ENCODE measurements at places on chromosomes 16 and 17.

GRCh38 chr17:10737736-10738135 lies 7.9 kb upstream of the TMEM220 start:
- DNase-seq, result no peak

GRCh38 chr16:71257768-71258167 lies 27.2 kb upstream of the HYDIN start:
- DNase-seq, result no peak

DNA sequence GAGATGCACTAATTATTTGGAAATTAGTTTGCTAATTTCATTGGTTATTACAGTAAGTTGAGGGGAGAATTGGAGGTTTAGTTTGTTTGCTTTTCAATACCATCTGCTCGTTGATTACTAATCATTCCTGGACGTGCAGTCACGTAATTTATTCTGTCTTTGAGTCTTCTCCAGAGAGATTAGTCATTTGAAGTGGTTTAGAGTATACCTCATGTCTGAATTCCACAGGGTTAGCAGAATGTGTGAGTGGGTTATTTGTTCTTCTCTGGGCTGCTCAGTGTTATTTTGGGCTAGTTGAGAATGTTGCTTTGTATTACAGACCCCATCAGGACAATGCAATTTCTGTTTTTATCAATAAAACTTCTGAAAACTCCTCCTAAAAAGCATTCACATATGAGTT lies 265.0 kb downstream of the RBFOX1 start:
- DNase-seq, result no peak

- no peak for DNase-seq
Measured at GRCh38 chr17:42512733-42513251, 23.2 kb upstream of the NAGLU start.

DNA sequence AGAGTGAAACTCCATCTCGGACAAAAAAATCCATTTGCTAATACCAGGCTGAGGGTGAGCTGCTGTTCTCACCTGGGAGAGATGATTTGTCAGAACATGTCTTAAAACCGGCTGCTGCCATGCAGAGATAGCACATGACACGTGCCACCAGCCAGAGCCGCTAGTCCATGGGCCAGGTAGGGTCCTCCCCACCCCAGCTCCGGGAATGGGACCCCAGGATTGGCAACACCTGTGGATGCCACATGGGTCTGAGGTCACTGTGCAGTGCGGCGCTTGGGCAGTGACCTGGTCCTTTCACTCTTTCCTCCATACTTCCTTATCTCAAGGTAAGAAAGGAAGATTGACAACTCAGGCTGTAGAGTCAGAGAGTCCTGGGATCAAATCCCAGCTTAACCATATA lies 393.3 kb upstream of the TNRC6C start:
- no peak for DNase-seq

- DNase-seq, result no peak
Measured at GRCh38 chr17:27318228-27318627, 24.3 kb downstream of the WSB1 start.

GRCh38 chr17:78174346-78174869 lies 6.0 kb downstream of the SYNGR2 start:
- no peak for DNase-seq

GRCh38 chr17:1644493-1645206 lies 882 bp downstream of the SCARF1 start:
- peak; percentile 48 for DNase-seq

DNA sequence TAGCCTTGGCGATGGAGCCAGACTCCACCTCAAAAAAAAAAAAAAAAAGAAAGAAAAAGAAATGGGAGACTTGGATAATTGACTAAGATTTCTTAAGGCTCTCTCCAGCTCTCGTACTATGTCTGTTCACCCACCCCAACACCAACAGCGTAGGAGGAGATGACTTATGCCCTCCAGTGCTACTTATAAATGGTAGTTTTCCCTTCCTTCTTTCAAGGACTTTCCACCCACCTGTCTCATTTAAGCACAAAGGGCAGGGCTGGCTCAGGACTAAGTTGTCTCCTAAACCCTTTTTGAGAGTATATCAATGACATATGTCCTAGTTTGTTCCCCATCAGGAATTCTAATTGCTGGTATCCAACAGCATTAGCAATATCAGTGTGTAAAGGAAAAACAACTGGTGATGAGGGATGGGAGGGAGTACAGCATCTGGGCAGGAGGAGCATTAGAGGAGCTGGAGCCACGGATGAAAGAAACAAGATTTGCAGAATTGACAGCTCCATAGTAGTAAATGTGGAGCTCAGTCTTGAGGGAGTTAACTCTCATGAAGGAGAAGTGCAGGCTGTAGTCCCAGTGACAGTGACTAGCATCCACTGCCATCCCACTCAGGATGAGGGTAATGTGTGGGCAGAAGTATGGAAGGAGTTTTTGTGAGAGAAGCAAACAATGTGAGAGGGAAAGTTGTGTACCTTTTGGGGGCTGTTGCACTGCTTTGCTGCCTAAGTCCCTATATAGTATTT lies 17.2 kb downstream of the UBE2Z start:
- DNase-seq, result no peak

DNA sequence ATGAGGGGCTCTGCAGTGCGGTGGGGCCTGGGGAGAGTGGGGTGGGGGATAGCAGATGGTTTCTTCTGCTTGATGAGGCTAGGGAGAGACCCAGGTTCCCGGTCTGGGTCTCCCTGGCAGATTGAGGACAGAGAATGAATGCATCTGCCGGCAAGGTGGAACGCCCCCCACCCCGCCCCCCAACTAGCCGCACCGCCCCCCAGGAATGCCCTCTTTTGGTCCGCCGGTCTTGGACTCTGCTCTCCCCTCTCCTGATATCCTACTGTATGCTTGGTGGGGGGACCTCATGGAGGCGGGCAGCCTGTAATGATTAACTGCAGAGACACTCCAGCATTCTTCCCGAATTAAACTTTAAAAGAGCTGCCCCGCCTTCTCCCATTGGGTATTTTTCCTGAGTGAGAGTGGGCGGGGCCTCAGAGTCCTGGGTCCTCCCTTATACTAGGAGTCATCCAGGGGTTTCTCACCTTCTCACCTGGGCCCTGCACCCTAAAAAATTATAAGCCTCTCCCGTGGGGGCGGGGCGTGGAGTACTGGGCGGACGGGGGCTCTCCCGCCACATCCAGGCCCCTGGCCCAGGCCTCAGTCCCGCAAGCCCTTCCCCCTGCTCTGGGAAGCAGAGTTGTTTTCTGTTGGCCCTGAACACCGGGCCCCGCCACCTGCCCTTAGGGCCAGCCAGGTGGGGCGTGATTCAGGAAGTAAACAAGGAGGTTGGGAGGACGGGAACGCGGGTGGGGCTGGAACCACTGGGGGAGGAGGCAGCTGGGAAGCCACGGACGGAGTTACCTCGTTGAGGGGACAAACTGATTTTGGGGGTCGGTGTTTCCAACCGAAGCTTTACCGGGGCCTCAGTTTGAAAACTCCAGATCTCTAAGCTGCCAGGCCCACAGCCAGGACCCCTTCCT lies 1.5 kb downstream of the GRB7 start:
- no peak for DNase-seq

All from fibroblast of mammary gland (primary cell).